ENCODE measurements at places on chromosomes 4 and X.

- no peak for DNase-seq
Measured at GRCh38 chr4:140952717-140953116, 180.6 kb downstream of the RNF150 start.

DNA sequence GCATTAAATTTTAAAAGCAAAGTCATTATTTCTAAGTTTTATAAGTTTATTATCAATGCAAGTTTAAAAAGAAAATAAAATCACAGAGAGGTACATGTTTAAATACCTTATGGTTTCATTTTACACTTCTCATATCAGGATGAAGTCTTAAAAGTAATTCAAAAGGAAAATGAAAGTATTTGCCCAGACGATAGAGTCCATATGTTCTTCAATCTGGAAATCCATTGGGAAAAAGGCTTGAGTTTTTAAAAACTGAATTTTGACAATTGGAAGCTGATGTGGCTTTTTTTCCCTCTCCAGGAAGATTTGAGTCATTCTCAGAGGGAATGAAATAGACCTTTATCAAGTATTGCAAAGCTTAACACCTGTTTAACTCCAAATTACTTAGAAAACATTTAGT lies 37.1 kb downstream of the MAB21L2 start:
- peak; percentile 29 for DNase-seq

- DNase-seq = no peak
Measured at GRCh38 chrX:74804574-74804973, 120.7 kb downstream of the NEXMIF start.

DNA sequence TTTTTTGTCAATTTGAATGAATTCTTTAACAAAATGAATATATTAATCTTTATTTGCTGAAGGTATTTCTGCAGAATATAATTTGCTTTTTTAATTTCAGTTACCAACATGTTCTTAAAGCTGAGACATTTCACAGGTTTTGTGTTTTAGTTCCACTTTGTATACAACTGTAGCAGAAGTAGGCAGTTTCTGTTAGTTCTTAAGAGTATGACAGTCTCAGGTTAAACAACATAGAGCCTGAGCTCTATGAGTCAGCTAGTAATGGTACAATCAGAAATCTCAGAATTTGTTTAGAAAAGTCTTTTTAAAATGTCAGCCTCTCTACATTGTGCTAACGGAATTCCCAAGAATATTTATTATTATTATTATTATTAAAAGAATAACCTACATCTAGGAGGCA lies 50.4 kb downstream of the GSTCD start:
- no peak for DNase-seq

DNA sequence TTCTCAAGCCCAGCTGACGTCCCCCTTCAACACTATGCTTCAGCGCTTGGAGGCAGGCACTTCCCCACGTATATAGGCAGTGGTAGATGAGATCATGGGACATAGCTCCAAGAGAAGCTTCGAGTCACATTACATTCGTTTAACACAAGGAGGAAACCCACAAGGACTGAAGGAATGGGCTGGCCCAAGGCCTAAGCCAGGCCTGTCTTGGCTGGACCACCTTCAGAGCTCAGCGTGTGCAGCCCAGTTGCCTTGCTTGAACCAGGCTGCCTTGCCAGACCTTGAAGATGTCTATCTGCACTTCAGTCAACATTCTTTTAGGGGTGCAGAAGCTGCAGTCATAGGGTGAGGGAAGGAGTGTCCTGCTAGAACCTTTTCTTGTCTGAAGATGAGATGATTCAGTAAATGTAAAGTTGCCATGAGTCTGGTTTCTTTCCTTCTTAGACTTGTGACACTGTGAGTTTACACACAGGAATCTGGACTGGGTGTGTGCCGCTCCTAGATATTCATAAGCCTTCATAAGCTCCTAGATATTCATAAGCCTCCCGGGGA lies 144.1 kb upstream of the RBPJ start:
- peak; percentile 78 for DNase-seq

GRCh38 chrX:30690330-30690729 lies 37.1 kb downstream of the GK start:
- DNase-seq = no peak

GRCh38 chrX:45876206-45876605 lies 669.0 kb downstream of the ZNF674 start:
- no peak for DNase-seq

- no peak for DNase-seq
Measured at GRCh38 chrX:15679246-15679645, 14.6 kb upstream of the CLTRN start.

GRCh38 chrX:53076671-53077070 lies 5.5 kb upstream of the TSPYL2 start:
- no peak for DNase-seq

DNA sequence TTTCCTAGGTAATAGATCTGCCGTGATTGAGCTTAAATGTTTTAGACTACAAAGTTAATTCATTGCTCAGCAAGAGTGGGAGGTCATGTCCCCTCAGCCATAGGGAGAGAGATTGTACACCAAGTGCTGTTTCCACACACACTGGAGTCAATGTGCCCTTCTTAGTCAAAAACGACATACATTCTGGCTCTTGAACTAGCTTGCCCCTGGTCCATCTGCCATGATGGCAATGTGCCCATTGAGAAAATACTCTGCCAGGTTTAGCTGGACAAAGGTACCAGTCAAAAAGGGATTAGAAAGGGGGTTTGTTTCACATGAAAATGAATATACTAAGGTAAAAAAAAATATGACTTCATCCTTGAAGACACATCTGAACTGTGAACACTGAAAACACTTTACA lies 377.1 kb upstream of the ADGRL3 start:
- no peak for DNase-seq

DNA sequence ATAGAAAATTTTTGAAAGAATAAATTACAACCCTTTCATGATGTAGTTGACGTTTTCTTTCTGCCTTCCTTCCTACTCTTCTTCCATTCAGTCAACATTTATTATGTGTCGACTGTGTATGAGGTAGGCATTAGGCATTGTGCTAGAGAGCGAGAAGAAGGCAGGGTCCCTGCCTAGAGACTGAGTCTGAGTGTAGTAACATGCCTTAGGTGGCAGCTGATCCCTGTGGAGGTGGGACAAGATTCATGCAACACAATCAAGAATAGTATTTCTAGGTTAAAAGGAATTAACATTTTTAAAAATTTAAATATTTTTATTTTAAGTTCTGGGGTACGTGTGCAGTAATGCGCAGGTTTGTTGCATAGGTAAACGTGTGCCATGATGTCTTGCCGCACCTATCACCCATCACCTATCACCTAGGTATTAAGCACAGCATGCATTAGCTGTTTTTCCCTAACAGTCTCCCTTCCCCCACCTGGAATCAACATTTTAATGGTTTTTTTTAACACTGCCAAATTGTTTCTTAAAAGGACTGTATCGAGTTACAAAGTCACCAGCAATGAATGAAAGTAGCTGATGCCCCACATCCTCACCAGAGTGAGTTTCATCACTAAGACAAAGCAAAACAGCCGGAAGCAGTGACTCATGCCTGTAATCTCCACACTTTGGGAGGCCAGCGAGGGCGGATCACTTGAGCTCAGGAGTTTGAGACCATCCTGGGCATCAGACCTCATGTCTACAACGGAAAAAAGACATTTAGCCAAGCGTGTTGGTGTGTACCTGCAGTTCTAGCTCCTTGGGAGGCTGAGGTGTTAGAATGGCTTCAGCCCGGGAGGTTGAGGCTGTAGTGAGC lies 84.0 kb downstream of the WWC2 start:
- no peak for DNase-seq

- no peak for DNase-seq
Measured at GRCh38 chrX:14697451-14697850, 168.1 kb downstream of the GLRA2 start.

DNA sequence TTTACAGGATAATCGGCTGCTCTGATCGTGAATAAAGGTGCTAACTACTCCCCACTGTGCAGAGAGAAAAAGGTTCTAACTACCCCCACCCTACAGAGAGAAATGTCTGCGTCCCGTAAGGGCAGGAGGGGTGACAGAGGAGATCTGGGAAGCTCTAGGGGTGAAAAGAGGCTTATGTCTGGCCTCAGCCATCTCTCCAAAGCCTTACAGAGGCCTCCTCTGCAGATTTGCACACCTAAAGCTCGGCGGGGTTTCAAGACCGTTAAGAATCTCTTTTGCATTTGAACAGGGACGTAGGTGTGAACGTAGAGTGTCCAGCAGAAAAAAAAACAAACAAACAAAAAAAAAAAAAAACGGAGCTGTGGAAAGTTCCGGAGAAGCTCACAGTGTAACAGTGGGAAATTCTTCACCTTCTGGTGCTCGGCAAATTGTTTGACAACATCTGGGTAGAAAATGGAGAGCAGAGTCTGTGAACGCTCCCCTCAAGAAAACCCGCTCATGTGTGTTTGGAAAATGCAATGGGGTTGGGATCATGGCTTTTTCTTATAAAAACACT lies 161.0 kb downstream of the SHOX start:
- DNase-seq = no peak

- DNase-seq = no peak
Measured at GRCh38 chr4:174402470-174403176, 118.9 kb downstream of the CEP44 start.

DNA sequence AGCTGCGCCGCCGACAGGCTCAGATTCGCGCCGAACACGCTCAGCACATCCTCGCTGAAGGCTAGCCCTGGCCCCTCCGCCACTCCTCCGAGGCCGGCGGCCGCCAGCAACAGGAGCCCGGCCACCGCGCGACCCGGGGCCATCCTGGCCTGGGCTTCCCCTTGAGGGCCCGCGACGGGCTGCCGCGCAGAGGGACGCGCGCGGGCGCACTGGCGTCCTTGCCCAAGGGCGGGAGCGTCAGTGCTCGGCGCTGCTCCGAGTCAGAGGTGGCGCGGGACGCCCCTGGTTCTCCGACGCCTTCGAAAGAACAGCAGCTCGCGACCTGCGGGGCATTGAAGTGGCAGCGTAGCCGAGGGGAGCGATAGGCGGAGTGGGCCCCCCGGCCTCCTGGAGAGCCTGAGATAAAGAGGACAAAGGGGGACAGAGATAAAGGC lies 745 bp downstream of the SLC39A8 start:
- DNase-seq = no peak

DNA sequence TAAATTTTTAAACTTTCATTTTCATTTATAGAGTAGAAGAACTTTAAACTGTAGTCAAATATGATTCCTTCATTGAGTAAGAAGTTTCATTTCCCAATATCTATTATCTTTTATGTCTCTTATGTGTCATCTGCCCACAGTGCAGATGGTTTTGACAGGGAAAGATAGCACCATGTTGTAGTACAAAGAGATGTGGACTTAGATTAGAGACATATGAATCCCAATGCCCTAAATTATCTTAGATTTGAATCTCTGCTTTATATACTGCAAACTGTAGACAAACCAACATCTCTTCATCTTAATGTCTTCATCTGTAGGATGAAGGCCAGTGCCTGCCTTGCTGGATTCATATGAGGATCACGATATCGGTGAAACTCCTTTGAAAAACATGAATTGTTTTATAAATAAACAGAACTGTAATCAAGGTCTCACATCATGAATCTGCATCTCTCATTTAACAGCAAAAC lies 217.5 kb downstream of the BANK1 start:
- DNase-seq = no peak

GRCh38 chrX:14039344-14039743 lies 9.7 kb upstream of the GEMIN8 start:
- no peak for DNase-seq

- no peak for DNase-seq
Measured at GRCh38 chrX:36436361-36436760, 516.8 kb downstream of the CFAP47 start.

All from forelimb muscle (tissue), 1 donor.